CD4-positive, alpha-beta T cell treated with Interleukin-6 for 4 hours (primary cell): ENCODE measurements at places on chromosomes 13 and 19.

- no peak for DNase-seq
Measured at GRCh38 chr13:100954430-100955305, 280.1 kb upstream of the TMTC4 start.

GRCh38 chr19:49636233-49636932 is 3.6 kb downstream of the RRAS start:
- DNase-seq, result no peak

GRCh38 chr19:30648866-30649862 is 277.0 kb downstream of the ZNF536 start:
- DNase-seq, result no peak

DNA sequence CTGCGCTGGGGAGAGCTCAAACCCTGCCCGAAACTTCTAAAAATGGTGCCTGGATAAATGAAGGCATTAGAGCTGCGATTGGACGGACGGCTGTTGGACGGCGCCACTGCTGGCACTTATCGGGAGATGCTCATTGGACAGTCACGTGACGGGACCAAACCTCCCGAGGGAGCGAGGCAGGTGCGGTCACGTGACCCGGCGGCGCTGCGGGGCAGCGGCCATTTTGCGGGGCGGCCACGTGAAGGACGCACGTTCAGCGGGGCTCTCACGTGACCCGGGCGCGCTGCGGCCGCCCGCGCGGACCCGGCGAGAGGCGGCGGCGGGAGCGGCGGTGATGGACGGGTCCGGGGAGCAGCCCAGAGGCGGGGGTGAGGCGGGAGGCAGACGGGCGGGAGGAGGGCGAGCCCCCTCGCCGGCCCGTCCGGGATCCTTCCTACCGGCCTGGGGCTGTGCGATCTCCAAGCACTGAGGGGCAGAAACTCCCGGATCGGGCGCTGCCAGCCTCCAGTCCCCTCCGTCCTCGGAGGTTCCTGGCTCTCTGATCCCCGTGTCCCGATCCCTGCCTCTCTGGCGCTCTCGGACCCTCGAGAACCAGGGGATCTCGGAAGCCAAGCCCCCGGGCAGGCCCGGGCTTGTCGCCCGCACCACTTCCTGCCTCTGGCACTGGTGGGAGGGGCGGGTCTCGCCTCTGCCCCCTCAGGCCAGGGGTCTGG is at the start of gene BAX:
Gene BAX, plus strand, starts transcription at position 281 of the 713 bp plus-strand sequence. Its CDS starts 54 bp downstream, at position 335.
- DNase-seq, result peak; percentile 91

- no peak for DNase-seq
Measured at GRCh38 chr13:78334059-78334458, 269.3 kb downstream of the POU4F1 start.

- no peak for DNase-seq
Measured at GRCh38 chr13:51218626-51219025, 3.6 kb upstream of the FAM124A start.

- DNase-seq, result no peak
Measured at GRCh38 chr13:78028960-78029359, 110.3 kb upstream of the EDNRB start.

GRCh38 chr13:44157606-44158005 is 216.0 kb upstream of the SERP2 start:
- DNase-seq, result no peak

DNA sequence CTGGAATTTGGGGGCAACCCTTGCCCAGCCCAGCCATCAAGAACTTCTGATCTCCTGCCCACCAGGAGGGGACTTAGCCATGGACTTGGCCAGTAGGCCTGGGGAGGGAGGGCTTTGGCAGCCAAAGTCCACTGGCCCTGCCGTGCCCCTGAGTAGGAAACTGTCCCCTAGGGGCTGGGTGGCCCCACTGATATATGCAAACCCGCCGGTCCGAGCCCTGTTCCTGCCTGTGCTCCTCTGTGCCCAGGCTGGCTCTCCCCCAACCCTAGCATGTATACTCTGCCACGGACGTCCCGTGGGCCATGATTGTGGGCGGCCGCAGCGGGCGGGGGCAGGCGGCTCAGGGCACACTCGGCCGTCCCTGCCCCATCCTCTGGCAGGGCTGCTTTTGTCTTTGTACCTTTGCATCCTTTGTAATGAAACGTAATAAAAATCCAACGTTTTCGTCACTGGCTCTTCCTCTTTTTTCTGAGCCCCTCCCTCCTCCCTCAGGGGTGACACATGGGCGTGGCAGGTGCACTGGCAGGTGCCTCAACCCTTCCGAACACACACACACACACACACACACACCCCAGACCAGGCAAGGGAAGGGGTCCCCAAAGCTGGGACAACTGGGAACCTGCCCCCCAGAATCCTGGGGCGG is 9.1 kb downstream of the COMP start:
- no peak for DNase-seq

DNA sequence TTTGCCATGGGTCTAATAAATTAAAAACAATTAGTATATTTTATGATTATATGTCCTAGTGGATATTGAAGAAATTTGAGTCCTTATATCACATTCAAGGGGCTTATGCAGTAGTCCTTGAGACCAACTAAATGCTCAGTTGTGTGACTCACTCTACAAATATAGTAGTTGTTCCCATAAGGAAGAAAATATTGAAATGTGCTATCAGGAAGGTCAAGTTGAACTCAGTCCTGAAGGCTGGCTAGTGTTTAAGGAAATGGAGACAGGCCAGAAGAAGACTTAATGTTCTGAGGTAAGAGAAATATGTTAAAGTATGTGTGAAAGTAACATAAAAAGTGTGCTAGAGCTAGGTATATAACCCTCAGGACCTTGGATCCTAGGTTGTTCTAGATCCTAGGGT is 766.1 kb upstream of the GPC6 start:
- DNase-seq, result no peak

DNA sequence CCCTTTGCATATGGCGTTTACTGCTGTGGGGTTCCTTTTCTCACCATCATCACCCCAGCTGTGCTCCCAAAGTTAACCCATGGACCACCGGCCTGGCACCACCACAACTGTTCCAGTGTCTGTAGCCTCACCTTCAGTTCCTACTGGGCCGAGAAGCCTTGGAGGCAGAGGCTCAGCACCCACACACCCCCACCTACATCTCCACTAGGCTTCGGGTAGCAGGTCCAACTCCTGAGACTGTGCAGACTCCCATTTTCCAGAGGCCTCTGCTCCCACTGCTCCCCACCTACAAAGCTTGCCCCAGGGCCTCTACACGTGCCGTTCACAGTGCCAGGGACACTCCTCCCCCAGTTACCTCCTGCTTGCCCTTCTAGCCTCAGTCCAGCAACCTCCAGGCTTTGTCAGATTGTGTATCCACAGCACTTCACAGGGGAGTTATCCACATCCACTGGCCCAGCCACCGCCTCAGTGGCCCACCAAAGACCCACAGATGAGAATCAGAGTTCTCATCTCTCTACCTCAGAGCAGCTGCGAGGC is 14.1 kb downstream of the SLC27A5 start:
- DNase-seq, result no peak

DNA sequence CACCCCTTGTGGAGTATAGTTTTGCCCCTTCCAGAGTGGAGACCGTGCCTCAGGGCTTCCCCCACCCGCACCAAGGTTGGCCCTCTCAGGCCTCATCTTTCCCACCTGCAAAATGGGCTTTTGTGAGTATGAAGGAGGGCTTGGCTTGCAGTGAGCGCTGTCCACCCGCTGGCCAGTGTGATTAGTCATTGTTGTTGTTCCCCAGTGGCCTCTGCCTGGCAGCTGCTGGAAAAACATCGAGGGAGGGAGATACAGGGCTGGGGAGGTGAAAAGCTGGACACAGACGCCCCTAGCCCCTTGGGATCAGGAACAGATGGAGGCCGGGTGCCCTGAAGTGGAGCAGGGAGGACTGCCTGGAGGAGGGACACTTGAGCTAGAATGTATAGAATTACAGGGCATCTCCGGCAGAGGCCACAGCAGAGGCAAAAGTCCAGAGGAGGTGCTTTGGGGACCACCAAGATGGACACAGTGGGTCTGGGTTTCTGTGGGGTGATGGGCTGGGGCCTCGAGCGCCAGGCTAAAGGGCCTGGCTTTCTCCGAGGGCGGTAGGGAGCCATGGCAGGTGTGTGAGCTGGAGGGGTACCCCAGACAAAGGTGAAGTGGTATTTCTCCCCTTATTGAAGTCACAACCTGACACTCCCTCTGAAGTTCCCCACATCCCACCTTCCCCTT is 3.9 kb upstream of the IL12RB1 start:
- no peak for DNase-seq

DNA sequence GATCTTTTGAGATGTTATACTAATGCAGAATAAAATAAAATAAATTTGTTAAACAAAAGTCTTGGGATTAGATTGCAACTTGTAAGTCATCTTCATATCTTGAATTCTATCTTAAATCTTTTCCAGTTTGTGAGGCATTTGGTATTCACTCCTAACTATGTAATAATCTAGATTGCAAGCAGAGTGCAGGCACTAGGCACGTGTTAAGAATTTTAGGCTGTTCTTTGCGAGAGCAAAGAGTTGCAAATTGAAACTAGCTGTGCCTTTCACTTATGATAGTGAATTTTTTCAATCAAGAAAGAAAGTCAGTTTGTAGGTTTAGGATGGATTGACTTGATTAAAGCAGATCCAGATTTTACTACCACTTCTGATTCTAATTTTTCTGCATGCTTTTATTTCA is 264.1 kb upstream of the SPRY2 start:
- DNase-seq, result no peak

GRCh38 chr13:51794964-51795363 is 9.0 kb downstream of the DHRS12 start:
- DNase-seq, result no peak

DNA sequence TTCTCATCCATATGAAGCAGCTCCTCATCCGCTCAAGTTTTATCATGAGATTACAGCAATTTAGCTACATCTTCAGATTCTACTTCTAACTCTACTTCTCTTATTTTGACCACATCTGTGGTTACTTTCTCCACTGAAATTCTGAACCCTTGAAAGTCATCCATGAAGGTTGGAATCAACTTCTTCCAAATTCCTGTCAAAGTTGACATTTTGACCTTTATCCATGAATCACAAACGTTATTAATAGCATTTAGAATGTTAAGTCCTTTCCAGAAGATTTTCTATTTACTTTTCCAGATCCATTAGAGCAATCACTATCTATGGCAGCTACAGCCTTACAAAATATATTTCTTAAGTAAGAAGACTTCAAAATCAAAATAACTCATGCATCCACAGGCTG is 421.7 kb upstream of the GPC6 start:
- DNase-seq, result no peak

- DNase-seq, result no peak
Measured at GRCh38 chr19:30969591-30969990, 379.6 kb downstream of the TSHZ3 start.

- no peak for DNase-seq
Measured at GRCh38 chr13:67204764-67205163, 25.4 kb downstream of the PCDH9 start.

GRCh38 chr19:36939153-36939552 is 23.0 kb downstream of the ZNF568 start:
- DNase-seq, result no peak

DNA sequence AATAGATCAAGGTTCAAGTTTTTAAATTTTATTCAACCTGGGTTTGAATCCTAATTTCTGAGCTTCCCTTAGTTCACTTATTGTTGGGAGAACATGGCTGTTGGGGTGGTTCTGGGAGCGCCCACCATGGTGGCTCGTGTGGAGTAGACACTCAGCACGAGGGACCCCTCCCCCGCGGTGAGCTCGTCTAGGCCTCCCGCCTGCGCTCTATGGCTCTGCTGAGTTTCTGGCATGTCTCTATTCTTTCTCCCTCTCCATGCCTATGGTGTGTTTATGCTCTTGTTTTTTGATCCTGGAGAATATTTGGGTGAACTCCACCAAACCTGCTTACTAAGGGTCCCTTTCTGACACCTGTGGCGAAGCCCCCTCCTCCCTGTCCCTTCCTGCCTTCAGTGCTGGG is 1.6 kb upstream of the EPN1 start:
- DNase-seq, result no peak
